ENCODE measurements at places on chromosomes 3 and 15. TPM values are rescaled to one million over a fixed set of nuclear protein-coding genes. Genes with fewer than 3 reads are reported as not detected.

GRCh38 chr3:193190146-193190786 lies 50.8 kb upstream of the PLAAT1 start:
- peak; percentile 20 for DNase-seq

The RARRES1 gene
- 2.2 TPM for polyA plus RNA-seq

The MGLL gene
- polyA plus RNA-seq = 23.9 TPM

GRCh38 chr3:129211772-129212171 lies 28.1 kb upstream of the CNBP start:
- peak; percentile 26 for DNase-seq

The CX3CR1 gene
- 2.8 TPM for polyA plus RNA-seq

GRCh38 chr3:95272166-95272565 lies 1209.3 kb downstream of the NSUN3 start:
- no peak for DNase-seq

- DNase-seq = no peak
Measured at GRCh38 chr15:76994001-76994400, 925 bp upstream of the PSTPIP1 start.

DNA sequence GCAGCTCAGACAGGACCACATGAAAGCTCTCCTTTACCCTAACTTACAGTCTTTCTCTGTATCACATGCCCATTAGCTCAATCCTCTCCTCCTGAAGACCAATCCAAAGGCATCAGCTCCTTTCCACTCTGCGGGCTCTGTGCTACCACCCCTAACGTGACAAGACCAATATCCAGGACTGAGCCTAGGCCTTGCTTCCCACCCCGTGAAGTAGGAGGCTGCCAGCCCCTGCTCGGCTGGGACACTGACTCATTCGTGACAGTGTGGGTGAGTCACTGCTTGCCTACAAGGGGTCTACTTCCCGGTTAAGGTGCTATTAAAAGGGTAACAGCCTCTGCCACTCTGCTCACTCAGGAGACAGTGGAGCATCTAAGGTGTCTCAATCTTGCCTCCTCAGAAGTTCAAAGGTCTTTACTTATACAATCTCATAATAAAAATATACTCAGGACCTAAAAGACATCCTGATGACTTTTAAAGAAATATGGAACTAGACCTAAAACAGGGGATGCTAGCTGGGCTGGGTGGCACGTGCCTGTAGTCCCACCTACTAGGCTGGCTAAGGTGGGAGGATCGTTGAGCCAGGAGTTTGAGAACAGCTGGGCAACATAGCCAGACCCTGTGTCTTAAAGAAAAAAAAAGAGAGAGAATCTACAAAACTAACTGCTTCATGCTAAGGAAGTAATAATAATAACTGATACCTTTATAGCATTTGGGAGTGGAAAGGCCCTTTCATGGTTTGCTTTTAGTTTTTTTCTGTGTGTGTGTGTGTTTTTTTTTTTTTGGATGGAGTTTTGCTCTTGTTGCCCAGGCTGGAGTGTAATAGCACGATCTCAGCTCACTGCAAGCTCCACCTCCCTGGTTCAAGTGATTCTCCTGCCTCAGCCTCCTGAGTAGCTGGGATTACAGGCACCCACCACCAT lies 55.0 kb downstream of the TMEM44 start:
- no peak for DNase-seq

The RBPMS2 gene
- polyA plus RNA-seq = 4.9 TPM

The CTXN2 gene
- not detected for polyA plus RNA-seq

- no peak for DNase-seq
Measured at GRCh38 chr3:157585386-157585785, 82.2 kb upstream of the VEPH1 start.

- DNase-seq = no peak
Measured at GRCh38 chr15:33649217-33649933, 318.9 kb upstream of the CHRM5 start.

The NMNAT3 gene
- 3.7 TPM for polyA plus RNA-seq

GRCh38 chr15:98160236-98160635 lies 199.7 kb downstream of the ARRDC4 start:
- DNase-seq = peak; percentile 24

The RBP2 gene
- not detected for polyA plus RNA-seq

The SEMA5B gene
- polyA plus RNA-seq = 14.3 TPM

DNA sequence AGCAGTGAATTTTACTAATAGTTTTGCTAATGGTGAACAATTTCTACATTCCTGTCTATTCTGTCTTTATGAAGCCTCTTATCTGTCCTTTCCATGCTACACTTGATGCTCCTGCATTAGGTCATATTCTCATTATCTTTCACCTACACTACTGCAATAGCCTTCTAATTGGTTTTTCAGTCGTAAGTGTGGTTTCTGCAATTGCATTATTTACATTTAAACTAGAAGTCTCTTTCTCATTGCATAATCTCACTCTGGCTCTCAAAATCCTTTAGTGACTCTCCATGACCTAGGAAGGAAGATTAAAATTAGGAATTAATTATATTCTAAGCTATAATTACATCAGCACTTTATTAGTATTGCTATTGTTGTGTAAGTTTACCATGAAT lies 686.5 kb downstream of the IGSF11 start:
- no peak for DNase-seq

DNA sequence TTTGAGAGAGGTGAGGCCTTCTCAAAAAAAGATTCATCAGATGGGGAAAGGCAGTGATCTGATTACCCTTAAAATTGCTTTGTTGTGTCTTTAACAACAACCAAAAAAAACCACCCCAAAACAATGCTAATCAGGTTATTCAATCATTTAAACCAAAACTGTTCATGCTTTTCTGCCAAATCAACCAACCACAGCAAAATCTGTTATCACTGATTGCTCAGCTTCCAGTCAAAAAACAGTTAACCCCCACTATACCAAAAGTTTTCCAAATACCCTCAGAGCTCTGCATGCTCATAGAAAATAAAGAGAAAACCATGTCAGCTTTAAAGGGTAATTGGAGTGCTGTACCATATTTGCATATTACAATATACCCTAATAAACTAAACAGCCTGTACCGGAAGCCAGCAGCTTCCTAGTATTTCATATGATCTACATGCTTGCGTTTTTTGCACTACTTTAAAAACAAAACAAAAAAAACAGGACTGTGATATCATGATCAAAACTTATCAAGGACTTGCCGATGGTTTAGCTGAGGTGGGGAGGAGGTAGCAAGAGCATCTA lies 22.8 kb downstream of the SATB1 start:
- no peak for DNase-seq

DNA sequence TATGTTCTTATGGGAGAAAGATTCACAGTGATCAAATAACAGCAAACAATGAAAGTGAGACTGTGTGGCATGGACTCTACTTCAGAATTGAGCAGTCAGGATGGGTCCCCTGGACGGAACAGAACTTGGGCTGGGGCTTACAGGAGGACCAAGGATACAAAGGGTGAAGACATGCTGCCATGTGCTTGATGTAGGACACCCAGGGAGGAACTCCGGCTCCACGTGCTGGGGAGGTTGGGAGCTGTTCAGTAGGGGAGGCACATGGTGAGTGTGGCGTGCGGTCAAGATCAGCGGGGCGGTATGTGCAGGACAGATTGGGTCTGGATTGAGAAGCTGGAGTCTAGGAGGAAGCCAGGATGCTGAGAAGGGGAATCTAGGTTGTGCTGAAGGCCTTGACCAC lies 32.6 kb downstream of the PPCDC start:
- DNase-seq = no peak

The SCN5A gene
- 2.8 TPM for polyA plus RNA-seq

DNA sequence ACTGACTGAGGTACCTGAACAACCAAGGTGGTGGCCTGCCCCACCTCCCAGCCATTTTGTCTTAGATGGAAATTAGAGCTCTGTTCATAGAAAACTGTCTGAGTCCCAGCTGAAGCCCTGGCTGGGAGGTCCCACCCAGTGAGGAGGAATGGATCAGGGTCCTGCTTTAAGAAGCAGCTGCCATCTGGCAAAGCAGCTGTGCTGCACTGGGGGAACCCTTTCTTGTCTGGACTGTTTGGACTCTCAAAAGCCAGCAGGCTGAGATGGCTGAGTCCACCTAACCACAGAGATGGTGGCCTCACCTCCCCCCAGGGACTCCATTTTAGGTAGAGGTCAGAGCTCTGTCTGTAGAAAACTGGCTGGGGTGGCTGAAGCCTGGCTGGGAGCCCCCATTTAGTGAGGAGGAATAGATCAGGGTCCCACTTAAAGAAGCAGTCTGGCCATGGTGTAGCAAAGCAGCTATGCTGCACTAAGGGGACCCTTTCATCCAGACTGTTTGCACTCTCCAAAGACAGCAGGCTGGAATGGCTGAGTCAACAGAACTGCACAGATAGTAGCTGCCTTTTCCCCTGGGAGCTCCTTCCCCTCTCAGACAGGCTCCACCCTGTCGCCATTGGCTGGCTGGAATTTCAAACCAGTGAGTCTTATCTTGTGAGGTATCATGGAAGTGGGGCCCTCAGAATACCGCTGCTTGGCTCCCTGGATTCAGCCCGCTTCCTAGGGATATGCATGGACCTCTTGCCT lies 116.9 kb downstream of the EPHA6 start:
- no peak for DNase-seq

DNA sequence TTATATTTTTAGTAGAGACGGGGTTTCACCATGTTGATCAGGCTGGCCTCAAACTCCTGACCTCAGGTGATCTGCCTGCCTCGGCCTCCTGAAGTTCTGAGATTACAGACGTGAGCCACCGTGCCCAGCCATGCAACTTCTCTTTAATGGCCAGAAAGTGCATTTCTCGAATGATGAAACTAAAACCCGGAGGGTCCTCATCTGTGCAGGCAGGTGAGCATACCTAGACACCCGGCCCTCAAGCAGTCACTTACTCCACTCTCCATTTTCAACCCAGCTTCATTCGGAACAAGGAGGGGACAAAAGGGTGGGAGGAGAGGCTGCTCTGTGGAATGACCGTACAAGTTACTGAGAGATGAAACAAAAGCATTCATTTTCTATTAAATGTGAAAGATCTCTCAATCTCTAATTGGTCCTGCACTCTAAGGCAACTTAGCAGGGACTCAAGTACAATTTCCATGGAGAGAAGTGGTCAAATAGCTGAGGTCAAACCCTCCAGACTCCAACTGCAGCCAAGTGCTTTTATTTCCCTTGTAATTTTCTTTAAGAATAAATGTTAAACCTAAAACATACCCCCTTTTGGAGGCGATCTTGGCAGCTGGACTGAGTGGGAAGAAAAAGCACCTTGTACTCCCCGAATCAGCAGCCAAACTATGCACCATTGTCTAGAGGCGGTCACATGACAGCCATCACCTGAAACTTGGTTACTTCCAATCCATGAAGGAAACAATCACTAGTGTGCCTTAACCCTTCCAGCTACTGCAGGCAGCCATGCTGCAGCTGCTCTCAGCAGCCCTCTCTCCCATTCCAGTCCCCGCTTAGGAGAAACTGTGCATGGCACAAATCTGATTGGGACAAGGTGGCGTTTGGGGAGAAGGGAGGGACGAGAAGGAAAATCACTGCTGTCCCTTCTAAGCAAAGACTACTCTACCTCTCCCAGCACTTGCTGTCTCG lies 62.2 kb downstream of the VGLL4 start:
- DNase-seq = peak; percentile 76

DNA sequence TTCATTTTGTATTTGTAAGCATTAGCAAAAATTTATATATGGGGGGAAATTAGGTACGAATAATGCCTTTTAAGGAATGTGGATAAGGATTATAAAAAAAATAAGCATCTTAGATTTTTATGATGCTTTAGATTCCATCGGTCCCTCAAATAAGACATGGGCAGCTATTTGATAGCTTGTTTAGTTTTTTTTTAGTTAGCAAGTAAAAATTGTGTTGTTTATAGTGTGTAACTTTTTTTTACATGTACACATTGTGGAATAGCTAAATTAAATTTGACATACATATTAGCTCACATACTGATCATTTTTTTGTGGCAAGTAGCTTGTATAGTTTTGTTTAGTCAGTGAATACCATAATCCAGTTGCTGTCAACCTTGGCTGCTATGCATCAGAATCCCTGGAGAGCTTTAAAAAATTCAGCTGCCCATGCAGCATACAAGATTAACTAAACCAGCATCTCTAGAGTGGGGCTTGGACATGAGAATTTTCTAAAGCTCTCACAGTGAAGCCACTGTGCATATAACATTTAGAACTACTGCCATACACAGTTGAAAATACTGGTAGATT lies 53.9 kb downstream of the TMOD3 start:
- peak; percentile 83 for DNase-seq

The CFAP161 gene
- 0.59 TPM for polyA plus RNA-seq

DNA sequence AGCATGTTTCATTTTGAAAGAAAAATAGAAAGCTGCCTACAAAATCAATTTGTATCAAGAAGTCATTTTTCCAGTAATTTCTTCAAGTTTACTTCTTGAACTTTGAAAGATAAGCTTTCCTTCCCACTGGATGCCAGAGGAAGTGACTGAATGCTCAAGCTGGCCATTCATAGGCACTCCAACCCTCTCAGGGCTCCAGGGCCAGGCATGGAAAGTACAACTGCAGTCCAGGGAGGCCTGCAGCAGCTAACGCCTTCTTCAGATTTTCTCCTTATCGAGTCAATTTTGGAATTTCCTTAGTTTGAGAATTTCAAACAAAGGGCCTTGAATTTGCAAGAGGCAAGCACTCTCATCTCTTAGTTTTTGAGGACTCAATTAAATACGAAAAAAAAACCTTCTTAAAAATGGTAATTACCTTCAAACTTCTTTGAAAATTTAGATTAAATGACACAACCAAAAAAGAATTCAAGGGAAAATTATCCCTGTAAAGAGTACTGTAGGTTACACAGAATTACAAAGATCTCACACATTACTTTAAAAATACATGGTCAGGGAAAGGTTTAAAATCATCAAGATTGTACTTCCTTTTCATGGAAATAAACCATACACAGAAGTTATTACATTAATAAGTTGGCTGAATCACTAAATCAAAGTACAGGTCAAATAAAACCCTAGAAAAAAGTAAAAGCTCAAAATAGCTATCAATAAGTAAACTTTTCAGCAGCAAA lies 2.5 kb downstream of the UBP1 start:
- peak; percentile 21 for DNase-seq

The MST1R gene
- 2.5 TPM for polyA plus RNA-seq

GRCh38 chr15:87224404-87224803 lies 1032.1 kb downstream of the NTRK3 start:
- DNase-seq = no peak

Data from muscle of leg (tissue), 16 donors.